GM12892 (cell line): ENCODE measurements at places on chromosomes 2 and 18.

- no peak for DNase-seq
These were observed 1.5 kb downstream of the STK25 start for GRCh38 chr2:241506793-241507429.

GRCh38 chr2:208477741-208478140 lies 71.1 kb downstream of the PTH2R start:
- DNase-seq = no peak

DNA sequence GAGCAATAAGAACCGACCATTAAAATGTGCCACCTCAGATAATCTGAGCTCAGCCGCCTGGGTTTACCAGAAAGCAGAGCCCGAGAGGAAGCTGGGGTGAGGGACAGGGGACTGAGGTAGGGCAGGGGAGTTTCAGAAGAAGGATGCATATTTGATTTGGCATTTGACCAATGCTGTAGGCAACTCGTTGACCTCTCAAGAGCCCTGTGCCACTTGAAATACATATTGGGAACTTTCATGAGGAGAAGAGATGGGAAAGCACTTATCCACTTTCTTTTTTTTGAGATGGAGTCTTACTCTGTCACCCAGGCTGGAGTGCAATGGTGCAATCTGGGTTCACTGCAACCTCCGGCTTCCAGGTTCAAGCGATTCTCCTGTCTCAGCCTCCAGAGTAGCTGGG lies 148.4 kb upstream of the SPRED2 start:
- DNase-seq = no peak

GRCh38 chr2:219668316-219668715 lies 40.9 kb downstream of the SLC4A3 start:
- DNase-seq = no peak

GRCh38 chr18:42185486-42185885 lies 230.5 kb downstream of the PIK3C3 start:
- DNase-seq = no peak

- DNase-seq = no peak
These were observed 91.2 kb upstream of the CCDC195 start for GRCh38 chr2:224807153-224807964.

DNA sequence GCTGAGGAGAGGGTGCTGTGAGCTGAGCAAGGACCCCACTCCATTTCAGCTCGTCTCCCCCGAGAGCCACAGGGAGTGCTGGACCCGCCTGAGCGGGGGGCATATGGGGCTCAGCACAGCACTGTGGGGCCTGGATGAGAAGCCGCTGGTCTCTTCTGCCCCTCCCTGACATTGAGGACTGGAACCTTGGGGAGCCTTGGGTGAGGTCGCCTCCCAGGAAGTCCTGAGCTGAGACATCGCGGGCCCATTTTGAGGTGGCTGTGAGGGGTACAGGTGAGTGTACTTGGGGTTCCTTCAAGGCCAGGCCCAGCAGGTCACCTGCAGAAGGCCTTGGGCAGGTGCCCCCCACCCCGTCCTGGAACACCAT lies 3.1 kb upstream of the AQP12A start:
- no peak for DNase-seq

GRCh38 chr18:55487997-55488396 lies 100.0 kb downstream of the TCF4 start:
- no peak for DNase-seq

- DNase-seq = no peak
These were observed 1.2 kb upstream of the EN1 start for GRCh38 chr2:118848381-118849225.

GRCh38 chr2:223366566-223366965 lies 235.6 kb downstream of the SCG2 start:
- DNase-seq = no peak

DNA sequence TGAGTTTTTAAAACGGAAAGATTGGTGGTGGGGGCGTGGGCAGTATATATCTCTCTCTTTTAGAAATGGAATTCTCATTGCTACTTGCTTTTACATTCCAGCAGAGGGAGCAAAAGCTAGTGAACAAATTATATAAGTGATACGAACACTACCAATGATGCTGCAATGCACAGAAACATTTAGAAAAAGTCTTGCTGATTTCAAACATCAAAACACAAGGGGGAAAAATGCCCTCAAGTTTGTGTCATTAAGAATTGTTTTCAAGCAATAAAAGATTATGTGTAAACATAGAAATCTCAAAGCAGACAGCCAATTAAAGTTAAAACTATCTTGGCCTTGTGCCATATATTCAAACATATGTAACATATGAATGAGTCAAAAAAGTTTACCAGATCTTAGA lies 296.3 kb upstream of the KCNJ3 start:
- no peak for DNase-seq
